GM23338 (cell line): ENCODE measurements at places on chromosomes 7 and 10.

GRCh38 chr7:149866779-149867447 lies 6.9 kb upstream of the ATP6V0E2 start:
- no peak overlapping the region for H3K4me3 ChIP-seq
- no peaks in the 10 kb centered on the region for H3K4me1 ChIP-seq

- H3K4me3 ChIP-seq = no peak overlapping the region
- no peaks in the 10 kb centered on the region for H3K4me1 ChIP-seq
- no peak overlapping the region for H3K27ac ChIP-seq
- H3K27me3 ChIP-seq = no peaks in the 10 kb centered on the region
- no peak for DNase-seq
These were observed 31.3 kb upstream of the TPST1 start for GRCh38 chr7:66173856-66174255.

GRCh38 chr7:96836456-96836855 lies 126.8 kb upstream of the SEM1 start:
- DNase-seq = no peak
- no peaks in the 10 kb centered on the region for H3K27me3 ChIP-seq
- H3K36me3 ChIP-seq = no peaks in the 10 kb centered on the region
- no peaks in the 10 kb centered on the region for H3K4me1 ChIP-seq
- no peak overlapping the region for H3K4me3 ChIP-seq
- no peak overlapping the region for H3K27ac ChIP-seq

DNA sequence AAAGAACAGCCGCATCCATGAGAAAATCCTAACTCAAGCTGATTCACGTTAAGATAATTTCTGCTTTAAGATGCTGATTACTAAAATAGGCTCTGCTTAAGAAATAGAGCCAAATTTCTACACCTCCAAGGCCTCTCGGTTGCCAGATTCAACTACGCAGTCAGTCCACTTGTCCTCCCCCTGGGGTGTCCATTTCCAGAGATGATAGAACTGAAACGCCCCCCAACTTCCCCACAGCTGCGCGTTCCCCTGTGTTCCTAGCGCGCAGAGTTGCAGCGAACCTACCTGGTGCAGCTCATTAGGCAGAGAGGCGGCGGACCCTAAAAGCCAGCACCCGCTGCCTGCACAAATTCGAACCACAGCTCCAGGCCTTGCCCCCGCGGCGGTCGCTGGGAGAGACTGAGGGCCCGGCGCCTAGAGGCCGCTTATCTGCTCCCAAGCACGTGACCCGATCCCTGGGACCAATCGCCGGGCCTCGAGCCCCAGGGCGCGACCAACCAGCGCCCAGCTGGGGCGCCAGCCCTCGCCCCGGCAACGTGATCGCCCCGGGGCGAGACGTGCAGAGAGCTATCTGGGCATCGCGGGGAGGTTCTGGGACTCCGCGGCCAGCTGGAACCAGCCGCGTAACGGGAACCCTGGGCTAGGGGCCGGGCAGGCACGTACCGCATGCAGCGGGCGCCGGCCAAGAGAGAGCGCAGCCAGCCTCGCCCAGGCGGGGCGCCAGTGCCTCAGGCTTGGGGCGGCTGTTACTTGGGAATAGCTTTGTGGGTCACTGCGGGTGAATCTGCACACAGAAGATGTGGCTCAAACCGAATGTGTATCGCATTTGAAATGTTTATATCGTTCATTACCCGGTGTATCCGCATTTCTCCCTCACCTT lies at the start of gene PPP1R3C:
Gene PPP1R3C (minus strand): TSS at position 401 of the 880 bp plus-strand sequence. CDS start 102 bp downstream, at position 299.
- H3K4me1 ChIP-seq = peaks cover 6% of the 10 kb centered on the region
- peak; percentile 92 for DNase-seq
- no peaks in the 10 kb centered on the region for H3K36me3 ChIP-seq
- H3K27me3 ChIP-seq = peaks cover 30% of the 10 kb centered on the region
- peak within 1 kb of the TSS; percentile 62 for H3K4me3 ChIP-seq
- no peak within 1 kb of the TSS for H3K27ac ChIP-seq

GRCh38 chr7:81173766-81174281 lies 255.0 kb upstream of the SEMA3C start:
- H3K27ac ChIP-seq = no peak overlapping the region
- H3K4me1 ChIP-seq = no peaks in the 10 kb centered on the region; the same call in 1 of the 2 replicates
- DNase-seq = peak; percentile 17

- H3K36me3 ChIP-seq = no peaks in the 10 kb centered on the region
- H3K27me3 ChIP-seq = no peaks in the 10 kb centered on the region
- H3K4me1 ChIP-seq = peaks cover 6% of the 10 kb centered on the region
- no peak overlapping the region for H3K27ac ChIP-seq
These were observed 211.5 kb downstream of the DGKB start for GRCh38 chr7:14691034-14691433.
